ENCODE measurements at places on chromosomes 6 and 20.

- H3K27me3 ChIP-seq = no peaks in the 10 kb centered on the region
- peak; percentile 31 for DNase-seq
- peaks cover 25% of the 10 kb centered on the region for H3K4me1 ChIP-seq
Observed at GRCh38 chr6:21005816-21006570, 471.7 kb downstream of the CDKAL1 start.

GRCh38 chr20:46260480-46260879 is 47.8 kb downstream of the CDH22 start:
- peaks cover 28% of the 10 kb centered on the region for H3K27me3 ChIP-seq
- no peaks in the 10 kb centered on the region for H3K4me1 ChIP-seq
- no peak overlapping the region for H3K4me3 ChIP-seq
- no peak overlapping the region for H3K27ac ChIP-seq
- H3K36me3 ChIP-seq = no peaks in the 10 kb centered on the region

GRCh38 chr20:760751-761417 is 7.4 kb downstream of the SLC52A3 start:
- H3K27ac ChIP-seq = no peak overlapping the region
- peaks cover 4% of the 10 kb centered on the region for H3K4me1 ChIP-seq
- H3K27me3 ChIP-seq = peaks cover 37% of the 10 kb centered on the region
- no peaks in the 10 kb centered on the region for H3K36me3 ChIP-seq

GRCh38 chr6:3308106-3308505 is 49.4 kb downstream of the PSMG4 start:
- DNase-seq = no peak
- H3K27me3 ChIP-seq = peaks cover 19% of the 10 kb centered on the region
- H3K27ac ChIP-seq = no peak overlapping the region
- H3K36me3 ChIP-seq = no peaks in the 10 kb centered on the region
- no peak overlapping the region for H3K4me3 ChIP-seq

- no peaks in the 10 kb centered on the region for H3K27me3 ChIP-seq
- no peak overlapping the region for H3K4me3 ChIP-seq
- H3K27ac ChIP-seq = no peak overlapping the region
- DNase-seq = no peak
- H3K4me1 ChIP-seq = no peaks in the 10 kb centered on the region
Observed at GRCh38 chr6:108518714-108519576, 41.8 kb upstream of the FOXO3 start.

DNA sequence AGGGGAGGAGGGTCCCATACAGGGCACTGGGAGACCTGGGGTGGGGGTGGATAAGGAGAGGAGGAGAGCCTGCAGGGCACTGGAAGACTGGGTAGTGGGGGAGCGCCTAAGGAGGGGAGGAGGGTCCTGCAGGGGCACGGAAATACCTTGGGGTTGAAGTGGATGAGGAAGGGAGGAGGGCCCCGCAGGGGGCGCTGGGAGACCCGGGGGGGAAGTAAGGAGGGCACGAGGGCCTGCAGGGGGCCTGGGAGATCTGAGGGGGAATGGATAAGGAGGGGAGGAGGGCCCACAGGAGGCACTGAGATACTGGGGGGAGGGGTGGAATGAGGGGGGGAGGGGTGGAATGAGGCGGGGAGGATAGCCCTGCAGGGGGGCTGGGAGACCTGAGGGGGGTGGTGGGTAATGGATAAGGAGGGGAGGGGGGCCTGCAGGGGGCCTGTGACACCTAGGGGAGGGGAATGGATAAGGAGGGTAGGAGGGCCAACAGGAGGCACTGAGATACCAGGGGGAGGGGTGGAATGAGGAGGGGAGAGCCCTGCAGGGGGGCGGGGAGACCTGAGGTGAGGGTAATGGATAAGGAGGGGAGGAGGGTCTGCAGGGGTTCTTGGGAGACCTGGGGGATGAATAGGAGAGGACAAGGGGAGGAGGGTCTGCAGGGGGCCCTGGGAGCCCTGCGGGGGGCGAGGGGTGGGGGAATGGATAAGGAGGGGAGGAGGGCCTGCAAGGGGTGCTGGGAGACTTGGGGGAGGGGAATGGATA is 567 bp upstream of the CTCFL start:
- no peak overlapping the region for H3K27ac ChIP-seq
- H3K27me3 ChIP-seq = peaks cover 13% of the 10 kb centered on the region
- no peaks in the 10 kb centered on the region for H3K36me3 ChIP-seq
- H3K4me3 ChIP-seq = no peak overlapping the region
- H3K4me1 ChIP-seq = no peaks in the 10 kb centered on the region
- DNase-seq = no peak

GRCh38 chr20:9260027-9260426 is 191.1 kb downstream of the PLCB4 start:
- H3K36me3 ChIP-seq = no peaks in the 10 kb centered on the region
- no peak overlapping the region for H3K4me3 ChIP-seq
- H3K27ac ChIP-seq = no peak overlapping the region
- no peaks in the 10 kb centered on the region for H3K27me3 ChIP-seq

GRCh38 chr6:15299430-15300131 is 53.7 kb downstream of the JARID2 start:
- DNase-seq = peak; percentile 81
- H3K36me3 ChIP-seq = no peaks in the 10 kb centered on the region
- H3K4me3 ChIP-seq = peak overlapping the region; percentile 78
- H3K4me1 ChIP-seq = peaks cover 57% of the 10 kb centered on the region

DNA sequence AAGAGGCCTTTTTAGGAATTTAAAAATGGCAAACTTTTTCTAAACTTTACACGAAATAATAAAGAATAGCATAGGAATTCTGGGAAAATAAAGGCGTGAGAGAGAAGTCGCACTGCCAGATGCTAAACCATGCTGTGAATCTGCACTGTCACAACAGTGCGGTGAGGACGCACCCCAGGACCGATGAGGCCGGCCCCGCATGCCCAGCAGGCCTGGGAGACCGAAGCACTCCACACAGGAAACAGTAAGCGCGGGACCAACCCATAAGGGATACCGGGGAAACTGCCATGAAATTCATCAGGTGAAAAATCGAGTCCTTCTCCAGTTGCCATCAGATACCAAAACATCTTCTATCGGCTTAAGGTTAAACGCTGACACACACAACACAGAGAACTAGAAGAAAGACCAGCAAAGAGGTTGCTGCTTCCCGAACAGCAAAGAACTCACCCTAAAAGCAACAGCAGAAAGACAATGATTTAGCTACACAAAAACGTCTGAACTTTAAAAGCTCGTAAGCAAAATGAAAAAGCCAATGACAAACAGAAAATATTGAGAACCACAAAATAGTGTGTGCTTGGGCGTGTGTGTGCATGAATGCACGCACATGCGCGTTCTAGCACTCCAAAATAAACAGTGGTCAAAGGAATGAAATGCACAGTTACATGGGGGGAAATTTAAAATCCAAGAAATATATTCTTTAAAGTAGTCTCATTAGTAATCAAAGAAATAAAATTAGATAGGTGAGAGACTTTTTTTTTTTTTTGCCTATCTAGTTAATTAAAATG is 15.4 kb downstream of the RAMACL start:
- H3K27me3 ChIP-seq = peaks cover 8% of the 10 kb centered on the region
- peaks cover 6% of the 10 kb centered on the region for H3K4me1 ChIP-seq
- H3K4me3 ChIP-seq = no peak overlapping the region
- DNase-seq = no peak
- peaks cover 8% of the 10 kb centered on the region for H3K36me3 ChIP-seq
- no peak overlapping the region for H3K27ac ChIP-seq

GRCh38 chr6:133115946-133116345 is 125.2 kb upstream of the EYA4 start:
- H3K4me3 ChIP-seq = no peak overlapping the region
- no peak overlapping the region for H3K27ac ChIP-seq
- H3K27me3 ChIP-seq = peaks cover 5% of the 10 kb centered on the region
- no peaks in the 10 kb centered on the region for H3K4me1 ChIP-seq
- H3K36me3 ChIP-seq = no peaks in the 10 kb centered on the region

DNA sequence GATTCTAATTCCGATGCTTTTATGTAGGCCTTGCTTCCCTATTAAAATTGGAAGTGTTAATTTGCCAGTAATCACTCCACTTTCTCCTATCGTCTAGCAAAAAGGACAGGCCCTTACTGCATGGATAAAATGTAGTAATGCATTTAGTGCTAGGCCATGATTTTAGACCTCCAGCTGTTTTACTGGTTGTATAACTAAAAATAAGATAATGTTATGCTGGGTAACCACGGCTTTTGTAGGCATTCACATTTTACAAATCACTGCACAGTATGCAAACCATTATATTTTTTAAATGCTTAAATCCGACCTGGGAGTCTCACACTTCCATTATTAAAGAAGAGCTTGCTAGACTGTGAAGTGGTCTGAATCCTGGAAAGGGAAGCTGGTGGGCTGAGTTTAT is 179.5 kb downstream of the TFAP2A start:
- no peaks in the 10 kb centered on the region for H3K4me1 ChIP-seq
- no peak overlapping the region for H3K27ac ChIP-seq
- no peaks in the 10 kb centered on the region for H3K36me3 ChIP-seq
- H3K27me3 ChIP-seq = no peaks in the 10 kb centered on the region
- no peak for DNase-seq

GRCh38 chr6:159190460-159190859 is 21.3 kb downstream of the FNDC1 start:
- peaks cover 4% of the 10 kb centered on the region for H3K36me3 ChIP-seq
- H3K27ac ChIP-seq = no peak overlapping the region
- H3K27me3 ChIP-seq = peaks cover 26% of the 10 kb centered on the region
- H3K4me1 ChIP-seq = peaks cover 17% of the 10 kb centered on the region
- no peak overlapping the region for H3K4me3 ChIP-seq

- no peak overlapping the region for H3K4me3 ChIP-seq
- H3K36me3 ChIP-seq = peaks cover 6% of the 10 kb centered on the region
- no peaks in the 10 kb centered on the region for H3K27me3 ChIP-seq
Observed at GRCh38 chr6:117558818-117559217, 43.5 kb downstream of the GOPC start.

GRCh38 chr6:101747160-101747559 is 353.7 kb downstream of the GRIK2 start:
- H3K27ac ChIP-seq = no peak overlapping the region
- no peak for DNase-seq
- no peaks in the 10 kb centered on the region for H3K4me1 ChIP-seq
- H3K36me3 ChIP-seq = no peaks in the 10 kb centered on the region

GRCh38 chr6:108507316-108507715 is 53.4 kb upstream of the FOXO3 start:
- no peak overlapping the region for H3K27ac ChIP-seq
- H3K36me3 ChIP-seq = peaks cover 16% of the 10 kb centered on the region
- H3K4me1 ChIP-seq = no peaks in the 10 kb centered on the region
- H3K27me3 ChIP-seq = no peaks in the 10 kb centered on the region

DNA sequence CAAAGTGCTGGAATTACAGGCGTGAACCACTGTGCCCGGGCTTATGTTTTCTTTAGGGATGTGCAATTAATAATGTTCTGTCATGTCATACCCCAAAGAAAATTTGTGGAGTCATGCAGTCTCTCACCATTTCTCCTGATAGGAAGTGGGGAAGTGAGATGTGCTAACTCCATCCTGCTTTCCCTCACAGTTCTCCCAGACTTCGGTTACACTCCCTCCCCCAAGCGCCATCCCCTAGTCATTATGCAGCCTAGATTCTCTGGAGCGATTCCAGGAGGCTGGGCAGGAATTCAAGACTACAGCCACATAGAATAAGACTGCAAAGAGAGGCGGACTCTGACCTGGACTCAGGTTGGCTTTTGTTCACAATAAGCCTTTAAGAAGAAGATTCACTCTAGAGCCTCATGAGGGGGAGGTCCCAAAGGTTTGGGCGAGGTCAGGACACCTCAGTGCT is 271.4 kb downstream of the ALDH8A1 start:
- no peaks in the 10 kb centered on the region for H3K27me3 ChIP-seq
- H3K36me3 ChIP-seq = no peaks in the 10 kb centered on the region
- H3K4me3 ChIP-seq = no peak overlapping the region

DNA sequence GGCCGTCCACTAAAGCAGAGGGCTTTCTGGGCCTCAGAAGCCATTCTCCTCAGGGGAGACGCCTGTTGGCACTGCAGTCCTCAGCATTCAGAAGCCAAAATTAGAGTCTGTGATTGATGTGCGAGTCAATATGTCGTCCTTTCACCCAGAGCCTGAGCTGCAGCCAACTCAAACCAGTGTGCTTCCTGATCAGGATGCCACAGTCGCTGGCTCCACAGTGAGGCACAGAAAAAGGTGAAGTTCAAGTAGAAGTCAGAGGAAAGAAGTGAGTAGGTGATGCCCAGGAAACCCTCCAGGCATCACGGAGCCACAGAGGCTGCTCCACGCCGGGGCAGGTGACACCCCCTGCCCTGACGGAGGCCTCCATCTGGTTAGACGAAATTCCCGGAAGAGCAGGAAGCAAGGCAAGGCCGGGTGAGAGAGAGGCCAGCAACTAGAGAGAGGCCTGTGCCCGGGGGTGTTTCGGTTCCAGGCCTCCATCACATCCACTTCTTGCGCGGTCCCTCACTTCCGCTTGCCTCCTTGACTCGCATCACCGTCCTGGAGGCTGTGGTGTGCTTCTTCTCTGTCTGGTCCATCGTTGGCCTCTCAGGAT is 177.7 kb upstream of the SNX9 start:
- no peak for DNase-seq
- H3K4me3 ChIP-seq = peak overlapping the region; percentile 33
- H3K27ac ChIP-seq = no peak overlapping the region
- no peaks in the 10 kb centered on the region for H3K27me3 ChIP-seq
- peaks cover 11% of the 10 kb centered on the region for H3K36me3 ChIP-seq
- peaks cover 24% of the 10 kb centered on the region for H3K4me1 ChIP-seq

GRCh38 chr6:138795809-138796603 is at the start of gene ECT2L:
ECT2L (plus strand) TSS chr6:138796087; CDS start chr6:138813275, 17,188 bp downstream.
- H3K27ac ChIP-seq = no peak within 1 kb of the TSS
- no peaks in the 10 kb centered on the region for H3K4me1 ChIP-seq
- no peak within 1 kb of the TSS for H3K4me3 ChIP-seq
- no peak for DNase-seq
- peaks cover 11% of the 10 kb centered on the region for H3K36me3 ChIP-seq
- H3K27me3 ChIP-seq = no peaks in the 10 kb centered on the region

DNA sequence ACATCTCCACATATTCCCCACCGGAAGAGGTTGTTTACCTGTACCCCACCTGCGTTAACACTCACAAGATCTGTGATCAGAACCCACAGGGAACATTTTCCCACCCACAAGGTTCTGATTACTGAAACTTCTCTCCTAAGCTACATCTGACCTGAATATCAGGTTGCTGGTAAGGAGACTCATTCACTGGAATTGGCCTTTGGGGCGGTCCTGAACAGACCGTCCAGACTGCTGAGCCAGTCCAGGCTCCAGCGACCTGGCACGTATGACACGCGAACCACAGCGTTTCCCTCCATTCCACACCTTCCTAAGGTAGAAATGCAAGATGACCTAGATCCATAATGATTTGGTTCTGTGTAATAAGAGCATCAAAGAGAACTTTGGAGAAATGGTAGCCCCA is 9.8 kb downstream of the VGLL2 start:
- no peaks in the 10 kb centered on the region for H3K36me3 ChIP-seq
- H3K4me3 ChIP-seq = no peak overlapping the region
- peaks cover 5% of the 10 kb centered on the region for H3K4me1 ChIP-seq
- no peak overlapping the region for H3K27ac ChIP-seq
- H3K27me3 ChIP-seq = peaks cover 61% of the 10 kb centered on the region

GRCh38 chr6:134451529-134451928 is 133.6 kb upstream of the SGK1 start:
- H3K36me3 ChIP-seq = no peaks in the 10 kb centered on the region
- no peak overlapping the region for H3K4me3 ChIP-seq
- H3K27ac ChIP-seq = no peak overlapping the region
- peaks cover 4% of the 10 kb centered on the region for H3K27me3 ChIP-seq
- no peak for DNase-seq

- no peak overlapping the region for H3K27ac ChIP-seq
- no peaks in the 10 kb centered on the region for H3K36me3 ChIP-seq
- no peak overlapping the region for H3K4me3 ChIP-seq
- peaks cover 32% of the 10 kb centered on the region for H3K27me3 ChIP-seq
- no peaks in the 10 kb centered on the region for H3K4me1 ChIP-seq
Observed at GRCh38 chr20:39211060-39211748, 249.1 kb downstream of the DHX35 start.
